Stimulated activated memory B cell treated with anti-CD40 and anti-IgM and Interleukin-4, amounts not matched to agents 10 μg/mL and 1 μg/mL and 100 μg/mL, for 72 hours (primary cell): ENCODE measurements at places on chromosomes 7 and 10.
A peak's percentile ranks its signal among the peaks of the same experiment; 100 is the strongest.

- H3K4me3 ChIP-seq = no peak overlapping the region
- H3K27me3 ChIP-seq = peaks cover 6% of the 10 kb centered on the region
- no peak overlapping the region for H3K27ac ChIP-seq
- ATAC-seq = no peak
- H3K4me1 ChIP-seq = no peaks in the 10 kb centered on the region
- no peaks in the 10 kb centered on the region for H3K36me3 ChIP-seq
Measured at GRCh38 chr10:94859086-94859485, 79.4 kb upstream of the CYP2C9 start.

DNA sequence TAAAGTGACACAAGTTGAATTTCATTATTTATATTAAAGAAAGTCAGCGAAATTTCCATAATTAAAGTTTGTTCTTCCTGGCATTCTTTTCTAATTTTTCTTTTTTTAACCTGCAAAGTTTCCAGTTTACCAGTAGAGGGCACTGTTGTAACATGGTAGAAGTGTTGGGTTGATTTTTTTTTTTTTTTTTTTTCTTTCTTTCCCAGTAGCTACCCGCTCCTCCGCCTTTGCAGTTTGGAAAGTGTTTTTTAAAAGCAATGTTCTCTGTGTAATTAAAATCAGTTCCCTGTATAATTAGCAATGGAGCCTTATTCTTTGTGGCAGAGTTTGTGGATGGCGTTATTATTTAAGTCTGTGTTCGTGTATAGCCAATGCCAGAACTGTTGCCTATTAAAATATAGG is 53.7 kb downstream of the TAF3 start:
- H3K4me1 ChIP-seq = peaks cover 36% of the 10 kb centered on the region
- H3K27me3 ChIP-seq = no peaks in the 10 kb centered on the region
- no peak overlapping the region for H3K27ac ChIP-seq
- no peak for ATAC-seq
- no peaks in the 10 kb centered on the region for H3K36me3 ChIP-seq

- H3K27me3 ChIP-seq = no peaks in the 10 kb centered on the region
- peak overlapping the region; percentile 30 for H3K4me3 ChIP-seq
- H3K27ac ChIP-seq = peak overlapping the region; percentile 89
- peaks cover 84% of the 10 kb centered on the region for H3K4me1 ChIP-seq
Measured at GRCh38 chr7:21939136-21939857, 6.4 kb downstream of the CDCA7L start.

GRCh38 chr10:27451054-27451453 is 53.0 kb upstream of the RAB18 start:
- no peak for ATAC-seq
- no peak overlapping the region for H3K4me3 ChIP-seq
- H3K36me3 ChIP-seq = no peaks in the 10 kb centered on the region
- no peak overlapping the region for H3K27ac ChIP-seq

GRCh38 chr7:143255564-143255963 is 7.7 kb upstream of the GSTK1 start:
- no peak for ATAC-seq
- peak overlapping the region; percentile 57 for H3K27ac ChIP-seq
- no peaks in the 10 kb centered on the region for H3K27me3 ChIP-seq
- H3K36me3 ChIP-seq = no peaks in the 10 kb centered on the region
- H3K4me3 ChIP-seq = no peak overlapping the region
